ENCODE measurements at places on chromosomes 5 and 9. TPM values are rescaled to one million over a fixed set of nuclear protein-coding genes. Genes with fewer than 3 reads are reported as not detected.

DNA sequence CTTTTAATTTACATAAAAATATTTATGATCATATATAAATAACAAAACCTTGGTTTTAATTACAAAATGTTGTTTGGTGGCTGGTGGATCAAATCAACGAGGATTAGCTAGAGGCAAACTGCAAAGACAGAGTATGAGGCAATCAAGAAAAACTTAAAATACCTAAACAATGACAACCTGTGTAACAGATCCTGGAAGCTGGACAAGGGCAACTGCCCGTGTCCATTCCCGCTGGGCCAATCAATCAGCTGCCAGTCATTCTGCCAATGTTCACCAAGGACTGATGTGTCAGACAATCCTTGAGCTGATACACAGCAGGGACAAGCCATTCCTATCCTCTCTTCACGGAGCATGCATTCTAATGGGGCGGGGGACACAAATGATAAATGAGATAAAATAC lies 3.2 kb upstream of the TENT4A start:
- peaks cover 6% of the 10 kb centered on the region for H3K4me1 ChIP-seq
- no peak overlapping the region for H3K27ac ChIP-seq
- H3K4me3 ChIP-seq = no peak overlapping the region
- H3K27me3 ChIP-seq = no peaks in the 10 kb centered on the region
- no peaks in the 10 kb centered on the region for H3K36me3 ChIP-seq

- H3K27ac ChIP-seq = no peak overlapping the region
- no peak overlapping the region for H3K4me3 ChIP-seq
- peaks cover 15% of the 10 kb centered on the region for H3K4me1 ChIP-seq
- no peaks in the 10 kb centered on the region for H3K27me3 ChIP-seq
These were observed 77.0 kb downstream of the GNAQ start for GRCh38 chr9:77954666-77955015.

DNA sequence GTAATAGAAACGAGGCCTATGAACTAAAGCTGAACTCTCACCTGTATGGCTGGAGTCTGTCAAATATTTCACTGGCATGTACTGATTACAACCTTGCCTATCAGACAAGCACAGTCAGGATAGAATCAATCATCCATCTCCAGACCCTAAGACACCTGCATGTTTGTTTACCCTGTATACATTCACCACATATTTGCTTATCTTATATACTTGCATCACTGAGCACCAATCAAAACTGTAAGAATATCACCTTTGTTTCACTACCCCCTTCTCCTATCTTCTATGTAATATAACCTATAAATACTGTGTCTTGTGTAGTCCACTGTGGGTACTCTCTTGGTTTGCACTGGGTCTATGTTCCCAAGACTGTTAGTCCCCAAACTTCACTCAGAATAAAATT lies 1085.7 kb downstream of the TAF11L14 start:
- no peaks in the 10 kb centered on the region for H3K4me1 ChIP-seq
- no peaks in the 10 kb centered on the region for H3K36me3 ChIP-seq
- no peak overlapping the region for H3K27ac ChIP-seq
- H3K4me3 ChIP-seq = no peak overlapping the region
- no peaks in the 10 kb centered on the region for H3K27me3 ChIP-seq

GRCh38 chr5:154287136-154287535 lies 96.6 kb downstream of the GALNT10 start:
- H3K27ac ChIP-seq = no peak overlapping the region
- peak; percentile 22 for DNase-seq
- H3K4me3 ChIP-seq = no peak overlapping the region
- peaks cover 25% of the 10 kb centered on the region for H3K4me1 ChIP-seq
- no peaks in the 10 kb centered on the region for H3K27me3 ChIP-seq

GRCh38 chr5:178797101-178797521 lies 62.6 kb upstream of the ZNF354B start:
- H3K27me3 ChIP-seq = no peaks in the 10 kb centered on the region
- H3K27ac ChIP-seq = no peak overlapping the region
- no peaks in the 10 kb centered on the region for H3K36me3 ChIP-seq
- no peak overlapping the region for H3K4me3 ChIP-seq
- H3K4me1 ChIP-seq = no peaks in the 10 kb centered on the region

DNA sequence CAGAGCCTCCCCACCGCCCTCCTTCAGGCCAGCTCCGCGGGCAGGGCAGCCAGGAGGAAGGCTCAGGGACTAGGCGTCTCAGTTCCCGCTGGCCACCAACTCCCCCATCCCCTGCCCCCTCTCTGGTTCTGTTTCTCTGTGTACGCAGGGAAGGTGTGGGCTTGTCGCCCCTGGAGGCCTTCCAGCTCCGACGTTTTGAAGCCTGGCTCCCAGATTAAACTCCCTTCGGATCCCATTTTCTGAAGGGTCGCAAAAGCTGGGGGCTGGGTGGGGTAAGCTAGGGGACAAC lies 346 bp downstream of the ATOX1 start:
- peaks cover 7% of the 10 kb centered on the region for H3K4me1 ChIP-seq
- H3K27ac ChIP-seq = peak overlapping the region; percentile 20
- H3K4me3 ChIP-seq = peak overlapping the region; percentile 93
- H3K27me3 ChIP-seq = no peaks in the 10 kb centered on the region

GRCh38 chr9:127854184-127854806 lies at the start of gene ENG:
TSS of gene ENG (minus strand) at chr9:127854658. CDS start at chr9:127854355, 303 bp downstream.
- peak within 1 kb of the TSS; percentile 72 for H3K27ac ChIP-seq
- H3K27me3 ChIP-seq = no peaks in the 10 kb centered on the region
- peak; percentile 67 for DNase-seq
- no peaks in the 10 kb centered on the region for H3K36me3 ChIP-seq
- peaks cover 25% of the 10 kb centered on the region for H3K4me1 ChIP-seq

DNA sequence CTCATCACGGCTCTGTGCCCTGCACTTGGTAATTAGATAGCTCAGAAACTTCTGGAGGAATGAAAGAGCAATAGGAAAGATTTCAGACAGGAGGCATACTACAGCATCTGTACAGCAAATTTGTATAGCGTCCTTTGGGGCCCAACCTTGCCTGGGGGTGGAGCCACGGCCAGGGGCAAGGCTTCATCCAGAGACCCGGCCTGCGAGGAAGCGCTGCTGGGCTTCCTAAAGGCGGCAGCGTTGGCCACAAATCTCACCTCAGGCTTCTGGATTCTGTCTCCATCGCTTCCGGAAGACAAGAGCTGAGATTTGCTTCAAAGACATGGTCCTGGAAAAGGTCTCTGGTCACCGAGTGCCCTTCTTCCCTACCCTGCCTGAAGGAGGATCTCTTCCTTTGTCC lies 12.2 kb upstream of the SPATA31D1 start:
- H3K36me3 ChIP-seq = no peaks in the 10 kb centered on the region
- DNase-seq = no peak
- H3K4me3 ChIP-seq = no peak overlapping the region
- H3K27ac ChIP-seq = no peak overlapping the region

DNA sequence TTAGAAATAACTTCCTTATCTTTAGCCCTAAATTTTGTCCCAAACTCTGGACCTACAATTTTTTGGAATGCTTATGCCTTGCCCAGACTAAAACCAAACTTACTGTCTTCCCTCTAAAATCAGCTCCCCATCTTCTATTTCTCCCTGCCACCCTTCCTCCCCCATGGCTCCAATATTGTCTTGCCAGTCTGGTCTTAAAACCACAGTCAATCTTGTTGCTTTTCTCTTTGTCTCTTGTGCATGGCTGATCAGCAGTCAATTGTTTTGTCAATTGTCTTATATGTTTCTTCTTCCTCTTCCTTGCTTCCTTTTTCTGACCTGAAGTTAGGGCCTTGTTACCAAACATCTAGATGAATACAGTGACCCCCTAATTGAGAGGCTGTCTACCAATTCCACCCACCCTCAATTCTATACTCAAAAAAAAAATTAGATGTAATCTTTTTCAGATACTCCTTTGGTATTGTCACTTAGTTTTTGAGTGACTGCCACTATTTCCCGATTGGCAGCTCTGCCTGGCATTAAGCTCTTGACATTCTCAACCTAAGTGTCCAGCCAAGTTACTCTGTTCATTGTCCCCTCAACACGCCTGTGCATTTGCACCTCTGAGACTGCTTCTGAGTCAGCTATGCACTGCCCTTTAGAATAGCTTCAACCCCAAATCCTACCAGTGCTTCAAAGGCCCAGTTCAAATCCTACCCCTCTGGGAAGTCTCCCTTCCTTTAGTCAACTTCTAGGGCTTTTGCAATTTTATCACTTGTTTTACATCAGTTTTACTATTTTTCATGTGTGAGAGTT lies 2.5 kb downstream of the PDCD1LG2 start:
- no peaks in the 10 kb centered on the region for H3K36me3 ChIP-seq
- peaks cover 8% of the 10 kb centered on the region for H3K4me1 ChIP-seq
- no peak overlapping the region for H3K4me3 ChIP-seq
- H3K27me3 ChIP-seq = no peaks in the 10 kb centered on the region
- DNase-seq = no peak

GRCh38 chr5:5638211-5638610 lies 215.7 kb downstream of the ICE1 start:
- no peak overlapping the region for H3K4me3 ChIP-seq
- peaks cover 18% of the 10 kb centered on the region for H3K4me1 ChIP-seq
- no peaks in the 10 kb centered on the region for H3K27me3 ChIP-seq
- no peak for DNase-seq

GRCh38 chr9:70677055-70677735 lies 262.7 kb upstream of the KLF9 start:
- H3K27ac ChIP-seq = peak overlapping the region; percentile 1
- H3K27me3 ChIP-seq = no peaks in the 10 kb centered on the region
- peak; percentile 26 for DNase-seq

- no peaks in the 10 kb centered on the region for H3K36me3 ChIP-seq
- peak; percentile 20 for DNase-seq
- peaks cover 26% of the 10 kb centered on the region for H3K4me1 ChIP-seq
- H3K27me3 ChIP-seq = no peaks in the 10 kb centered on the region
- H3K27ac ChIP-seq = no peak overlapping the region
These were observed 300.4 kb upstream of the ZNF608 start for GRCh38 chr5:125046838-125047237.

- no peaks in the 10 kb centered on the region for H3K4me1 ChIP-seq
- H3K27me3 ChIP-seq = no peaks in the 10 kb centered on the region
- no peak overlapping the region for H3K4me3 ChIP-seq
- H3K27ac ChIP-seq = no peak overlapping the region
These were observed 619.0 kb downstream of the CDH18 start for GRCh38 chr5:19369048-19369447.

DNA sequence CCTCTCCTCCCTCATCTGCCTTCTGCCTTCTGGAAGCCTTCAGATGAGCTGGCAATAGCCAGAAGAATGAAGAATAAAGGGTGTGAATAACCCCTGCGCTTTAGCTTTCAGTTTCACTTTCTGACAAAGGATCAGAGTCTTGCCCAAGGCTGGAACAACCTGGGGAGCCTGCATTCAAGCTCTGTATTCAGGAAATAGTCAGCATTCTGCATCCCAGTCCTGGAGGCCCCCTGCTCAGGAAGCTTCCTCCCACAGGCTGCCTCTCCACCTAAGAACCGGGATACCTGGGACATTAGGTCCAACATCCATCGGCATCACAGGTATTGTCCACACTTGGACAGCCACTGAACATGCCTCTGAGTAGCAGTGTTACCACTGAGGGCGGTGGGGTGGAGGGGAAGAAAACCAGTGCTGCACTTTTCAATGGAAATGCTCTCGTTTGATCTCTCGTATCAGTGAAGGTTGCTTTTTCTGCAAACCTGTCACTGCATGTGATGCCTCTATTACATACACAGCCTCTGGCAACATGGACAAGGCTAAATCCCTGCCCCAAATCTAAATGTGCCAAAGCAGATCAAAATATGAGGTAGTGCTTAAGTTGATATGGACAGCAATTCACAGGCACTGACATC lies 39.8 kb upstream of the ACO1 start:
- no peaks in the 10 kb centered on the region for H3K36me3 ChIP-seq
- H3K4me1 ChIP-seq = no peaks in the 10 kb centered on the region
- no peaks in the 10 kb centered on the region for H3K27me3 ChIP-seq
- no peak for DNase-seq
- no peak overlapping the region for H3K27ac ChIP-seq
- H3K4me3 ChIP-seq = no peak overlapping the region

DNA sequence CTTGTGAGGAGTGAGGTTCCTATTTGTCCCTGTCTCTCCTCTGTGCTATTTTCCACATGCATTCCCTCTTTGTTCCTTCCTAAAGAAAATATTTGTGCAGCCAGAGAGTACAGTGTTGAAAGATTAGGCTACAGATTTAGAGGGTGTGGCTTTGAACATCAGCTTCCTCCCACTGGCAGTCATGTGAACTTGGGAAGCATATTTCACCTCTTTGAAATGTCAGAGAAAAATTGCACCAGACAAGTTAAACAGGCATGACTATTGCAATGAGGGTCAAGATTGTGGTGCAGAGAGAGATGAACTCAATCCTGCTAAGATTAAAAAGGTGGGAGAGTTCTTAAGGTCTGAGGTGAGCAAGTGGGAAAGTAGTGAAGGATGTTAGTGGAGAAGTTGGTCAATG lies 641.0 kb downstream of the DNAH5 start:
- H3K4me3 ChIP-seq = no peak overlapping the region
- no peaks in the 10 kb centered on the region for H3K36me3 ChIP-seq
- no peaks in the 10 kb centered on the region for H3K27me3 ChIP-seq
- no peaks in the 10 kb centered on the region for H3K4me1 ChIP-seq
- no peak for DNase-seq
- no peak overlapping the region for H3K27ac ChIP-seq

GRCh38 chr5:172871982-172872381 lies 37.9 kb downstream of the ERGIC1 start:
- peak overlapping the region; percentile 88 for H3K27ac ChIP-seq
- H3K36me3 ChIP-seq = no peaks in the 10 kb centered on the region
- peaks cover 94% of the 10 kb centered on the region for H3K4me1 ChIP-seq
- DNase-seq = peak; percentile 67

GRCh38 chr9:125147401-125147951 lies 4.1 kb upstream of the SCAI start:
- no peaks in the 10 kb centered on the region for H3K36me3 ChIP-seq
- H3K27me3 ChIP-seq = no peaks in the 10 kb centered on the region
- H3K4me3 ChIP-seq = no peak overlapping the region
- no peaks in the 10 kb centered on the region for H3K4me1 ChIP-seq

- no peak for DNase-seq
- no peaks in the 10 kb centered on the region for H3K4me1 ChIP-seq
- H3K4me3 ChIP-seq = no peak overlapping the region
- H3K27me3 ChIP-seq = no peaks in the 10 kb centered on the region
- no peaks in the 10 kb centered on the region for H3K36me3 ChIP-seq
These were observed 91.5 kb downstream of the WDR41 start for GRCh38 chr5:77400645-77401044.

DNA sequence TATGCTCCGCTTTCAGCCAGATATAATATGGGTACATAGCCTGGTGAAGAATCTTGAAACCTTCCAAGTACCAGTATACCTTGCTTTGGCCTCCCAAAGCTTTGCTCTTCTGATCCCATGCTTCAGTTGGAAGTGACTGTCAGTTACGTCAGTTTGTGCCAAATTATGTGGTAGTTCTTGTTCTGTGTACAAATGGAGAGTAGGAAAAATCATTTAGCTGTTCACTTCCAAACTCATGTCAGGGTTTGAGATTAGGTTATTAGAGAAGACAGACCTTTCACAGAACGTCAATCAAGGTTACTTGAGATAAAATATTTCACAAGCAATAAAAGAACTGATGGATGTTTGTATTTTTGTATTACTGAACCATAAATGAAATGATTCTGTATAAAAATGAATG lies 117.2 kb downstream of the NDUFS4 start:
- H3K4me3 ChIP-seq = no peak overlapping the region
- no peaks in the 10 kb centered on the region for H3K36me3 ChIP-seq
- H3K27ac ChIP-seq = no peak overlapping the region

The TMEM171 gene
- total RNA-seq = not detected

The TGFBI gene
- 105 TPM for total RNA-seq

The TMEM215 gene
- not detected for total RNA-seq

The CCNI2 gene
- not detected for total RNA-seq

The SLC1A1 gene
- 4.8 TPM for total RNA-seq

The SAPCD2 gene
- 0.24 TPM for total RNA-seq

The IL13 gene
- total RNA-seq = not detected

The PTPRD gene
- 6.3 TPM for total RNA-seq

The NR6A1 gene
- 2.1 TPM for total RNA-seq

The SHISAL2B gene
- total RNA-seq = not detected

The LOX gene
- total RNA-seq = 8.2 TPM

The RACK1 gene
- total RNA-seq = 3,641 TPM

The SPRY4 gene
- 23.8 TPM for total RNA-seq

Data from adrenal gland (tissue), 19 donors.